Left colon (tissue), 2 donors: ENCODE measurements at places on chromosomes 6 and 20.

GRCh38 chr6:154468760-154469159 is 41.7 kb downstream of the CNKSR3 start:
- DNase-seq = no peak

DNA sequence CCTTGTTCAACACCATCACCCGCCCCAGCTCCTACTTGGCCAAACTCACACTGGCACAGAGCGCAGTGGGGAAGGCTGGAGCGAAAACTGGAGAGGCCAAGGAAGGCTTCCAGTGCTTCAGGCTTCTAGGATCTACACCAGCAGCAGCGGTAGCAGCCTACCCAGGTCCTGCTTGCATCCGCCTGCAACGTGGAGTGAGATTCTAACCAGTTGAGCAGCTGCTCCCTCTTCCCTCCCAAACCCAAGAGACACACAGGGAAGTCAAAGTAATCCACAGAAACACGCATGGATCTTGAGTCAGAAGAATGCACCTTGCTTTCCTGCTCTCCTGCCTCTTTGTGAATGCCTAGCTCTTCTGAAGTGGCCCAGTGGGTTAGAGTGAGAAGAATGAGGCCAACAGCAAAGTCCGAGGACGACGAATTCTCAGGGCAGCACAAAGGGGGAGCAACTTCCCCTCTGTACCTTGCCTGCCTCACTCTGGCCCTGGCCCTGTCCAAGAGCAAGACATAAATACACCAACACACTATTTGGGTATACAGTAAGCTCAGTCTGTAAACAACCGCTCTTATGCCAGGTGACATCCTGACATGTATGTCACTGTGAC is 95.9 kb upstream of the FOXQ1 start:
- DNase-seq = no peak

DNA sequence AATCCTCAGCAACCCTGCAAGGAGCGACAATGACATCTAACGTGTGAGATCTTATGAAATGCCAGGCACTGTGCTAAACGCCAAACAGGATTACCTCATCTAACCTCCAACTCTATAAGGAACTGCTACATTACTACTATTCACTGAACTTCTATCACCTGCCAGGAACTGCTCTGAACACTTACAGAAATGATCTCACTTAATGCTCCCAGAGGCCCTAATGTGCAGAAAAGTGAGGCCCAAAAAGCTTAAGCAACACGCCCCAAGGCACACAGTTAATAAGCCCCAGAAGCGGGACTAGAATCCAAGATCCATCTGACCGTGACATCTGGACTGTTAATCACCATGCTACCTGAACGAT is 28.5 kb downstream of the TRAM2 start:
- DNase-seq = no peak

DNA sequence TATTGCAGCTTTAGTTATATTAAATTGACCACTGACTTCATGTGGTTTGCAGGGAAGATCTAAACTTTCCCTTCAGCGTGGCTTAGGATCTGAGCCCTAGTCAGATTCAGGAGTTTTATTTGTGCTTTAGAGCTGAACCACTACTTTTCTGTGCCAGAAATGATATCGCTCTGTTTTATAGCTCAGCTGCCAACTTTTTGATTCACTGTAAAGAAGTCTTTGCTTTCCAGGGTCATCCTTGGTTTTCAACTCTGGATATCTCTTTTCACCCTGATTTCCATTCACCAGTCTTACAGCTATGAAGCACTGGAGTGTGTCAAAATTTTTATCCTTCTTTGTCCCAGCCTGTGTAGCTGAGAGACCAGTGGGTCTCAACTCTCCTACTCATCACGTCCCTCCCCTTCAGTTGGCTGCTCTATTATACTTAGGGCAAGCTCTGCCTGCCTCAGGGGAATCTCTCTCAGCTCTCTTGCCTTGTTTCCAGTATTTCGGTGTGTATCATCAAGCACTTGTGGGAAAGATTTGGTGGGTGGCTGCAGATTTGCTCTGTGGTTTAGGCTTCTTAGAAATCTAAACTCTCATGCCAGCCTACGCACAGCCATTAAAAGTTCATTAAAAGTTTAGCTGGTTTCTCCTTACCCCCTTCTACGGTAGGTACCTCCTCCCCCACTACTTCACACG is 425.5 kb downstream of the TENT5A start:
- DNase-seq = no peak

- DNase-seq = no peak
These were observed 11.5 kb downstream of the SPAG4 start for GRCh38 chr20:35627121-35627520.

DNA sequence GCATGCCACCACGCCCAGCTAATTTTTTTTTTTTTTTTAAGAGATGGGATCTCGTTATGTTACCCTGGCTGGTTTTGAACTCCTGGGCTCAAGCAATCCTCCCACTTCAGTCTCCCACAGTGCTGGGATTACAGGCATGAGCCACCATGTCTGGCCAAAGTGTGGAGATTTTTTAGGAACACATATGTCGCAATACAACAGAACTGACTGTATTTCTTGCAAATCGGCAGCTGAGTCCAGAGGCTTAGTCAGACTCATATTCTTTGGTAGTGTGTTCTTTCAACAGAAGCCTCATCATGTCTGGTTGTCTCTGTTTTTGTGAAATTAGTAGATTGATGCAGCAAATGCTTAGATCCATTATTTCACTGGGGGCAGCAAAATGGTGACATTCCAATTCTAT is 23.9 kb upstream of the CD164 start:
- DNase-seq = no peak

GRCh38 chr20:61765081-61765870 is 300.4 kb downstream of the TAF4 start:
- DNase-seq = peak; percentile 16

GRCh38 chr6:71345476-71346333 is 57.1 kb downstream of the OGFRL1 start:
- DNase-seq = no peak

- no peak for DNase-seq
These were observed 36.1 kb downstream of the NTSR1 start for GRCh38 chr20:62744741-62745191.
